Heart right ventricle (tissue), 16 donors: ENCODE measurements at places on chromosomes 16 and 17. TPM values are rescaled to one million over a fixed set of nuclear protein-coding genes. Genes with fewer than 3 reads are reported as not detected.
A peak's percentile ranks its signal among the peaks of the same experiment; 100 is the strongest.

- no peak for DNase-seq
These were observed at the start of gene SDR42E2 for GRCh38 chr16:22161999-22162655. Gene SDR42E2 (plus strand): TSS chr16:22162506. CDS start chr16:22165583, 3,077 bp downstream.

DNA sequence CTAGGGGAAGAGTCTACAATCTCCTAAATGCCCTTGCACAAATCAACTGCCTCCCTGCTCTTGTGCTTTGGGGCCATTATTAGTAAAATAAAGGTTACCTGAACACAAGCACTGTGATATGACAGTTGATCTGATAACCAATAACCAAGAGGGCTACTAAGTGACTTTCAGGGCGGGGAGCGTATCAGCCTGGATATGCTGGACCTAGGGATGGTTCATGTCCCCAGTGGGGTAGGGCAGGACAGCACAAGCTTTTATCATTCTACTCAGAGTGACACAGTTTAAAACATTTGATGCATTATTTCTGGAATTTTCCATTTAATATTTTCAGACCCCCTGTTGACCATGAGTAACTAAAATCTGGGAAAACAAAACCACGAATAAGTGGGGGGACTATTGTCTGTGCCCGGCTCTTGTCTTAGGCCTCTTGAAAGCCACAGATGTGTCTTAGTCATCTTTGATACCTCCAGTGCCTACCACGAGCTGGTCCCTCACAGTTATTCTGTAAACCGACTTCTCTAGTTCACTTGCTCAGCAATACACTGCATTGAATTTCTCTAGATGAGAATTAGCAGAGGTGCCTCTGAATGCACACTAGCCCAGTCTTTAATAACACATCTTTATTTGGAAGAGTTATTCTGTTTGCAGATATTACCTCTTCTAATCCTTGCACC is 94.6 kb upstream of the DHX40 start:
- no peak for DNase-seq

DNA sequence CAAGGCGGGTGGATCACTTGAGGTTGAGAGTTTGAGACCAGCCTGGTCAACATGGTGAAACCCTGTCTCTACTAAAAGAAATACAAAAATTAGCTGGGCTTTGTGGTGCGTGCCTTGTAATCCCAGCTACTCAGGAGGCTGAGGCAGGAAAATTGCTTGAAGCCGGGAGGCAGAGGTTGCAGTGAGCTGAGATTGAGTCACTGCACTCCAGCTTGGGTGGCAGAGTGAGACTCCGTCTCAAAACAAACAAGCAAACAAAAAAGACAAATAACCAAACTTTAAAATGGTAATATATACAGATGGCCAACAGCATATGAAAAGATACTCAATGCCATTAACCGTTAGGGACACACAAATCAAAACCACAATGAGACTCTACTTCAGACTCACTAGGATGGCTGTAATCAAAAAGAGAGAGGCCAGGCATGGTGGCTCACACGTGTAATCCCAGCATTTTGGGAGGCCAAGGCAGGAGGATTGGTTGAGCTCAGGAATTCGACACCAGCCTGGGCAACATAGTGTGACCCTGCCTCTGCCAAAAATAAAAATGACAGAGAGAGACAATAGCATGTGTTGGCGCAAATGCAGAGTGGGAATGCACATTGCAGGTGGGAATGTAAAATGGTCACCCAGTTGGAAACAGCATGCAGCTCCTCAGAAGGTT is 21.3 kb downstream of the SULT1A2 start:
- no peak for DNase-seq

Gene NUDT16L1
- total RNA-seq = 53.9 TPM

GRCh38 chr17:41957031-41957868 is 9.3 kb upstream of the CNP start:
- no peak for DNase-seq

DNA sequence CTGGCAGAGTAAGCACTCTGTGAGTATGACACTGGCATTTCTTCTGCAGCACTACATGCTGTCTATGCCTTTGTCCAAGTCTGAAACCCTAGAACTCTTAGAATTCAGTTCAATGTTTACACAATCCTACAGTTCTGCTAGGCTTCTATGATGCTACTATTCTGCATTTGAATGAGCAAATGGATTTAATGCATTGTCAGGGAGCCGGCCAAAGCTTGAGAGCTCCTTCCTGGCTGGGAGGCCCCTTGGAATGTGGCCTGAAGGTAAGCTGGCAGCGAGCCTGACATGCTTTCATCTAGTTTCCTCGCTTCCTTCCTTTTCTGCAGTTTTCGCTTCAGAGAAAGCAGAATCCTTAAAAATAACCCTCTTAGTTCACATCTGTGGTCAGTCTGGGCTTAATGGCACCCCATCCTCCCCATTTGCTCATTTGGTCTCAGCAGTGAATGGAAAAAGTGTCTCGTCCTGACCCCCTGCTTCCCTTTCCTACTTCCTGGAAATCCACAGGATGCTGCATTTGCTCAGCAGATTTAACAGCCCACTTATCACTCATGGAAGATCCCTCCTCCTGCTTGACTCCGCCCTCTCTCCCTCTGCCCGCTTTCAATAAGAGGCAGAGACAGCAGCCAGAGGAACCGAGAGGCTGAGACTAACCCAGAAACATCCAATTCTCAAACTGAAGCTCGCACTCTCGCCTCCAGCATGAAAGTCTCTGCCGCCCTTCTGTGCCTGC is at the start of gene CCL2:
CCL2 (plus strand) TSS at position 635 of the 730 bp plus-strand sequence; CDS start at position 700, 65 bp downstream.
- peak; percentile 60 for DNase-seq

GRCh38 chr16:57950382-57950781 is 20.5 kb downstream of the CNGB1 start:
- no peak for DNase-seq
